Smooth muscle cell of the brain vasculature (primary cell): ENCODE measurements at places on chromosomes 2 and 18.

- no peak for DNase-seq
Measured at GRCh38 chr2:68365087-68365486, at the start of gene PLEK. Gene PLEK (plus strand): TSS chr2:68365282. CDS start chr2:68365352, 70 bp downstream.

GRCh38 chr2:634636-635388 is 42.4 kb downstream of the TMEM18 start:
- DNase-seq = no peak

DNA sequence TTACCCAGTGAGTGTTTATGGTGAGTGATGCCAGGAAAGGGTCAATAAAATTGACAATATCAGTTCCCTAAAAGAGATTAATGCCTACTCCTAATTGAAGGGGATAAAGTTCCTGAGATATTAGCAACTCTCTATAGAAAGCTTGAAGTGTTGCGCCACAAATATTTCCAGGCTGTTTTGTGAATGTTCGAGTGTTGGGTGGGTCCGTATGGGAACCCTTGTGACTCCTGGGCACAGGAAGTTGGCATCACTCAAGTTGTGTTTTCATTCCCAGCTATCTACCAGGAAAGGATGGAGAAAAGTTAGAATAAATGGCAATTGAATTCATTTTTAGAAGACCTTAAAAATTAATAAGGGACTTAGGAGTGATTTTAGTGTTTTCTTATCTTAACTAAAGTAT is 472.7 kb downstream of the THSD7B start:
- DNase-seq = no peak

DNA sequence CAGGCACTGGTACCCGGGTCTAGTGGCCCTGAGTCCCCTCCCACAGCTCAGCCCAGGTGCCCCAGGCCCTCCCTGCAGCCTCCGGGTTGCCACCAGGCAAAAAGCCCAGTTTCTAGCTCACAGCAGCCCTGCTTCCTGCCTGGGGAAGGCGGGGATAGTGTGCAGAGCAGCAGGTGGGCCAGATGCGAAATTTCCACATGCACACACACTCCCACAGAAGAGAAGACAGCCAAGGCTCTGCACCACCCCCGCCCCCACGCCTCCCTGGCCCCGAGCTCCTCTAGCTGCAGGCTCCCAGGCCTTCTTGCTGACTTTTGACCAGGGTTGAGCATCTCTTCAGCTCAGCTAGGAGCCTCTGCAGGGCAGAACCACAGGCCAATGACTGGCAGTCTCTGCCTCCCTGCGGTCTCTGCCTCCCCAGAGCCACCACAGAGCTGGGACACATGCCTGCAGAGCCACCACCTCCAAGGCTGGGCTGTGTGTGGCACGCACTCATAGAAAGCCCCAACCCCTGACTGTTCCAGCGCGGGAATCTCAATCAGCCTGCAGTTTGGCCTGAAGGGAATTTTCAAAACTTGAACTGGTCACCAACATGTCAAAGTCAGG is 7.2 kb downstream of the SLC66A2 start:
- peak; percentile 65 for DNase-seq

DNA sequence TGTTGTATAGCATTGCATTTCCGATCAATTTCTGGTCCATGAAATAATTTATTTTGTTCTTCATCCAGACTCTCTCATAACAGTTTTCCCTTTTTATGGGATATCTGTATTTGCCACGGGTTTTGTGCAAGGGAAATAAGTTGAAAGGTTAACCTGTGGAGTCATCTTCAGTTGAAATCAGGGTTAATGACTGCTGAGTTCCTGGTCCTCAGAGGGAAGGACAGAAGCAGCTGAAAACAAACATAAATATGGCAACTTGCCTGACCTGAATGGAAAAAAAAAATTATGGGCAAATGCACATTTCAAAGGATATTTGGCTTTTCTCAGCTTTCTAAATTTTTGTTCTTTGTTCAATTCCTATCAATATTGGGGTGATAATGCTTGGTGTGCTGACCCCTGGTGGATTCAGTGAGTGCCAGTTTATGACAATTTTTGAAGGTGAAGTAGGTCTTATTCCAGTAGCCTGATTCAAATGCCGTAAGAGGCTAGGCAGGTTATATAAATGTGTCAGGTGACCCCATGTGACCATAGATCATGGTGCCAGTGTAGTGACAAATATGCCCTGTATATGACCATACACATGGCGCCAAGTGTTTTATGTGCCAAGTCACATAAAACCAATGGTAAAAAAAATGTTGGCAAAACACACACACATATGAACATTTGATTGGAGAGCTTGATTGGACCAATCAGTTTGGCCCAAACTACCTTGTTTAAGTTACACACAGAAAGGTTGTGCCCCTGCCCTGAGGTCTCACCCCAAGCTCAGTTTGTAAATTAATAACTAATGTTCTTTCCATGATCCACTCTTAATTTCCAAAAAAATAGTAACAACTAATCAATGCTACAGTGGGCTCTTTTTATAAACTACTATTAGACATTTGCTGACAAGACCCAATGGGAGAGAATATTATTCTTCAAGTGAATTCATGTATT is 47.6 kb upstream of the FAM124B start:
- no peak for DNase-seq

GRCh38 chr18:48519431-48520100 is 19.3 kb upstream of the CTIF start:
- no peak for DNase-seq

DNA sequence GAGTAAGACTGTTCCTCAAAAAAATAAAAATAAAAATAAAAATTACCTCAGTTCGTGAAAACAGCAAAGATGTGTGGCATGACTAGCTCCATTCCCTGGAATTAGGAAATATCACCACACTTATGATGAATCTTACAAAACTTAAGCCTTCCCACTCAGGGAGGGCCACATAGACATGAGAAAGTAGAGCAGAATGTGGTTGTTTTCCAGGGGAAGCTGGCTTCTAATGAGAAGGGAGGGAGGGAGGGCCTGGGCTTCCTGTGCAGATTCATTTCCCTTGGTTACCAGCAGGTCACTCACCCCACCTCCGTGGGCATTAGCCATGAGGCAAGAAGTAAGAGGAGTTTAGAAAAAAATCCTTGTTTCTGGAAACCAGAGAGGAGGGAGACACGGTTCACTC is 95.9 kb upstream of the RMDN2 start:
- DNase-seq = no peak

GRCh38 chr2:108594132-108594981 is 60.1 kb downstream of the LIMS1 start:
- DNase-seq = no peak

GRCh38 chr2:38380397-38381130 is 3.5 kb upstream of the ATL2 start:
- no peak for DNase-seq

DNA sequence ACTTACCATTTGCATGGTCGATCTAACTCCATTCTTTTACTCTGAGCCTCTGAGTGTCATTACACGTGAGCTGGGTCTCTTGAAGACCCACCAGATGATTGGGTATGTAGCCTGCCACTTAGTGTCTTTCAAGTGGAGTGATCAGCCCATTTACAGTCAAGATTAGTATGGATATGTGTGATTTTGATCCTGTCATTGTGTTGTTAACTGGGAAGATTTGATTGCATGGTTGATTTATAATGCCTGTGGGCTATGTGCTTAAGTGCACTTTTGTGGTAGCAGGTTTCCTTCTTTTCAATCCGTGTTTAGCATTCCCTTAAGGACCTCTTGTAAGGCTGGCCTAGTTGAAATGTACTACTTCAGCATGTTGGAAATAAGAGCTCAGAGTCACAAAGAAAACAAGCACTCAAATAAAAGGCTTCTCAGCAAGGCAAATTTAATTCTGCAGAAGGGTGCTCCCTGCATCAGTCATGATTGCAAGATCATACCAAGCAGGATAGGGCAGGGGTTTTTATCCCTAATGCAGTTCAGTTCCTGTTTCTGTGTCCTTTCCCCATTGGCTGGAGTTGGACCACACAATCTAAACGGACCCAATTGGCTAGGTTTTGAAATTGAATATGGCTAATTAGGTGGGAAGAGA is 230.7 kb upstream of the SYT4 start:
- no peak for DNase-seq

DNA sequence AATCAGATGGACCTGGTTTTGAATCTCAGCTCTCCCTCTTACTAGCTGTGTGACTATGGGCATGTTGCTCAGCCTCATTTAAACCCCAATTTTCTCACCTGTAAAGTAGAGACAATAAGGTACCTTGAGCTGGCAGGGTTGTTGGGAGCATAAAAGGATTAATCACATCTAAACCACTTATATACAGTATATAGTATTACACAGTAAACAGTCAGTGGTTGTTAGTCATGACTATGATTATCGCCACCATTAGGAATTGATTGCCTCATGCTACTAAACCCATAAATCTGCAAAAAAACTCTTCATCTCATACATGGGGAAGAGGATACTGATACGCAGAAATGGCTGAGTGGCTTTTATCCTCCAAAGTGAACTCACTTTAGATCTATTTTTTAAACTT is 65.8 kb downstream of the INO80D start:
- DNase-seq = no peak

DNA sequence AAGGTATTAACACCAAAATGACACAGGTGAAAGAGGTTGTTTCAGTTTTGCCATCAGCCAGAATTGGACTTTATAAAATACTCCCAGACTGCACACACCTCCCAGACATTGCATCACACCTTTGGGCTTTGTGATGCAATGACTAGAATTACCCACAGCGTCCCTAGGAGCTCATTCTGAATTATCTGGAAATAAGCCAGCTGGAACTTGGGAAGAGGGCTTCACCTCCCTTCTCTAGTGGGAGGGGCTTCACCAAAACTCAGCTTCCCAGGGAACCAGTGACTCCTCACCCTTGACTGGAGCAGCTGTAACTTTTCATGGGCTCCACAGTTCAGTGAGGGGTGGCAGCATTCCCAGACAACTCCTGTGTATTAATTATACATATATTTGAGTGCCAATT is 83.1 kb upstream of the BZW1 start:
- DNase-seq = no peak

DNA sequence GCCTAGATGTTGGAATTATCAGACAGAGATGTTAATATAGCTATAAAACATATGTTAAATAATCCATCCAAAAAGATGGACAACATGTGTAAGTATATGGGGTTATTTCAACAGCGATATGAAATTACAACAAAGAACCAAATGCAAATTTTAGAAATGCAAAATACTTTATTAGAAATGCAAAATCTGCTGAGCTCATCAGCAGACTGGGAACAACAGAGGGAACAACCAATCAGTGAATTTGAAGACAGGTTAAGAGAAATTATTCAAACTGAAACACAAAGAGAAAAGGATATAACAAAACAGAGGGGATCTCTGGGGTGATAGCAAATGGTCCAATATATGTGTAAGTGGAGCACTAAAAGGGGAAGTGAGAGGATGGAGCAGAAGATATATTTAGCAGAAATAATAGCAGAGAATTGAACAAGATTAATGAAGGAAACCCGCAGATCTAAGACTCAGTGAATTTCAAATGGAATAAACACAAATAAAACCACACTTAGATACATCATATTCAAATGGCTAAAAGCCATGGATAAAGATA is 13.5 kb upstream of the HS6ST1 start:
- DNase-seq = no peak

GRCh38 chr2:160650196-160651118 is 156.8 kb upstream of the RBMS1 start:
- no peak for DNase-seq

- no peak for DNase-seq
Measured at GRCh38 chr18:2920546-2921343, 73.9 kb downstream of the EMILIN2 start.

GRCh38 chr18:7669361-7669760 is 102.2 kb downstream of the PTPRM start:
- DNase-seq = no peak

GRCh38 chr2:181305301-181306123 is 151.7 kb upstream of the ITGA4 start:
- no peak for DNase-seq

DNA sequence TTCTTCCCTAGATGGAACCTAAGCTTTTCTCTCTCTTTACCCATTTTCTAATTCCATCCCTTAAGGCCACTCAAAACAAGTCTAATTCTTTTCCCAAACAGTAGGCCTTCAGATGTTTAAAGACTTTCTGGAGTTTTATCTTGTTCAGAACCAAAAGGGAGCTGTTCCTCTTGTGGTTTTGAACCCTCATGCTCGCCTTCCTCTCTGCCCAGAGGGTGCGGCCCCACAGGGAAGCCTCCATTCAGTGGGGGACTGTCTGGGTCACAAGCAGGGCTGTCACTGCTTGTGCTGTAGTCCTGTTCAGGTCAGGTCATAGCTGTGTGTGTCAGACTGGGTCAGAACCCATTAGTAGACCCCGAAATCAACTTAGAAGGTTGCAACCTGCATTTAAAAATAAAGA is 56.5 kb downstream of the TET3 start:
- no peak for DNase-seq

- DNase-seq = no peak
Measured at GRCh38 chr18:50656841-50657470, 97.1 kb downstream of the MAPK4 start.

- no peak for DNase-seq
Measured at GRCh38 chr2:105858868-105859693, 114.4 kb downstream of the NCK2 start.

DNA sequence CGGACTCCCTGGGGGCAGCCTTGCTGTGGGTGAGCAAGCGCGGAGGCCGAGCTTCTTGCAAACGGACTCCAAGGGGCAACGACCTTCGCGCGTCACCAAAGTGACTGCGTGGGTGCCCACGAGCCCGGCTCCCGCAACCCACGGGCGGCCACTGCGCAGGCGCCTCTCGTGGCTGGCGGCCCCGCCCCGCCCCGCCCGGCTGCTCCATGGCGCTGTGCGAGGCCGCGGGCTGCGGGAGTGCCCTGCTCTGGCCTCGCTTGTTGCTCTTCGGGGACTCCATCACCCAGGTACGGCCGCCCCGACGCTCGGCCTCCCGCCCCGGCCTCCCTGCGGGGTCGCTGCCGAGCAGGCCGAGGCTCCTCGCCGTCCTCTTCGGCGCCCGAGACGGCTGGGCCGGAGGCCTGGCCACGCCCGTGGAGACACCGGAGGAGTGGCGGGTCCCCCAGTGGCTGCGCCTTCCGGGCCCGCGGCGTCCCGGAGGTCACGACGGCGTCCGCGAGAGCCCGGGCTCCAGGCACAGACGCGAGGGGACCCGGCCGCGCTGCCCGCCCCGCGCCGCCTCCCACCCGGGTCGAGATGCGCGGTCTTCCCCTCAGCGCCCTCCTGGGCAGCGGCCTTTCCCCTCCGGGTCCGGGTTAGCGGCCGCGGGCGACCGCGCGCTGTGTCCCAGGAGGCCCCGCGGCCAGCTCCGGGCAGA is at the start of gene IAH1:
TSS of gene IAH1 (plus strand) at position 191 of the 697 bp plus-strand sequence. CDS start at position 207, 16 bp downstream.
- DNase-seq = no peak

GRCh38 chr2:204705243-204705932 is 160.1 kb downstream of the PARD3B start:
- DNase-seq = no peak

DNA sequence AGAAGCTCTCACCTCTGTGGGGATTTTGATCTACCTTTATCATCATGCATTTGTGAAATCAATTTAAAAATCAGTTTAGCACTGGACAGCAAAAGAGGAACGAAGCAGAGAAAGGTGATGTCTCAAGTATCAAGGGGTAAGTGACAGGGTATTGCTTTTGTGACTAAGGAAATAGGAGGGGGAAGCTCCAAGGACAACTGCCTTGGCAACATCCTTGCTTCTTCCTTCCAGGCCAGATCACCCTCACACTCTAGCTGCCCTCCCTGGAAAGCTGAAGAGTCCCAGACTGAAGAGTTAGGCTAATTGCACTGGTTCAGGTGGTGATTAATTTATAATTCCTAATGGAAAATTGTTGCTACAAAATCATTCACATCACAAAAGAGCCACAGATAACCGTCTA is 859.1 kb upstream of the ACVR2A start:
- no peak for DNase-seq

GRCh38 chr18:72152935-72153334 is 391.2 kb downstream of the CBLN2 start:
- DNase-seq = no peak

GRCh38 chr2:19675003-19675629 is 226.7 kb downstream of the TTC32 start:
- DNase-seq = no peak

GRCh38 chr18:65288908-65289307 is 461.9 kb upstream of the CDH7 start:
- DNase-seq = no peak
